ENCODE measurements at places on chromosomes 5 and 9. TPM values are rescaled to one million over a fixed set of nuclear protein-coding genes. Genes with fewer than 3 reads are reported as not detected.

Gene SPINK13
- not detected for total RNA-seq

Gene THBS4
- 1.5 TPM for total RNA-seq

Gene PAIP2
- 59.0 TPM for total RNA-seq

Gene HCN1
- not detected for total RNA-seq

Gene GPR107
- total RNA-seq: 27.6 TPM

Gene SPATA31E1
- total RNA-seq: not detected

Gene TRIM36
- total RNA-seq: under 0.01 TPM

Gene RNF20
- total RNA-seq: 29.6 TPM

Gene MVB12B
- 2.3 TPM for total RNA-seq

Gene SHISAL2B
- total RNA-seq: not detected

Gene KIAA1958
- 3.0 TPM for total RNA-seq

Gene CDX1
- 0.33 TPM for total RNA-seq

Gene PPP3R2
- total RNA-seq: not detected

Gene HIGD2A
- total RNA-seq: 54.7 TPM

Gene UQCRQ
- total RNA-seq: 113 TPM

Gene ENC1
- 21.8 TPM for total RNA-seq

Gene PAX5
- total RNA-seq: not detected

Gene C9orf50
- 0.17 TPM for total RNA-seq
